ENCODE measurements at places on chromosomes 7 and 10. TPM values are rescaled to one million over a fixed set of nuclear protein-coding genes. Genes with fewer than 3 reads are reported as not detected.

The GRID1 gene
- not detected for total RNA-seq

The COL17A1 gene
- total RNA-seq = not detected

The H2BK1 gene
- total RNA-seq = not detected

The AVPI1 gene
- total RNA-seq = 28.4 TPM

The AKR1C8 gene
- not detected for total RNA-seq

The ITGA8 gene
- not detected for total RNA-seq

The CCL26 gene
- not detected for total RNA-seq

The RARRES2 gene
- total RNA-seq = 0.86 TPM

The CYP2E1 gene
- 0.18 TPM for total RNA-seq

The GPR26 gene
- not detected for total RNA-seq

The GDF10 gene
- not detected for total RNA-seq

The KIAA1549 gene
- 1.2 TPM for total RNA-seq

The TBX20 gene
- total RNA-seq = not detected

The FAM25A gene
- not detected for total RNA-seq

The ACHE gene
- not detected for total RNA-seq

The LRIT1 gene
- total RNA-seq = not detected

All from myometrial cell (primary cell).